ENCODE measurements at places on chromosomes 2 and 18. TPM values are rescaled to one million over a fixed set of nuclear protein-coding genes. Genes with fewer than 3 reads are reported as not detected.

The ASB18 gene
- not detected for total RNA-seq

DNA sequence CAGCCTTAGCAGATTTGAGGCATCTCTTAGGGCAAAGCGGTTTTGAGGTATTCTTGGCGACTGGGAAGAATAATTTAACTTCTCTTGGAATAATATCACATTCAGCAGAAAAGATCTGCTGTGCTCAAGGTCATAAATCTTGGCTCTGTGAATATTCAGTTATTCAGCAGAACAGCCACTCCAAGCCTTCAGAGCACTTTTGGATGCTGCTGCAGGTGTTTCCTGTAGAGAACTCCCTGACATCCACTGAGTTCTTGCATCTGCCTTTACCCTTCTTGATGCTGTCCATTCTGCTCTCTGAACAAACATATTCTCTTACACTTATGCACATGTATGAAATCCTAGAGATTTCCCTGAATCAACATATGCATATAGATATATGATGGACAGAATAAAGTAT lies 390.3 kb downstream of the NRXN1 start:
- no peak for DNase-seq

The GPR39 gene
- 0.28 TPM for total RNA-seq

The STK11IP gene
- total RNA-seq, result 8.4 TPM

The OXER1 gene
- 0.83 TPM for total RNA-seq

The CNTNAP5 gene
- total RNA-seq, result 1.5 TPM

GRCh38 chr2:96965781-96966514 lies 20.4 kb downstream of the FAM178B start:
- no peak for DNase-seq

The ALPG gene
- total RNA-seq, result not detected

- no peak for DNase-seq
Measured at GRCh38 chr2:101688261-101688660, 9.2 kb upstream of the MAP4K4 start.

DNA sequence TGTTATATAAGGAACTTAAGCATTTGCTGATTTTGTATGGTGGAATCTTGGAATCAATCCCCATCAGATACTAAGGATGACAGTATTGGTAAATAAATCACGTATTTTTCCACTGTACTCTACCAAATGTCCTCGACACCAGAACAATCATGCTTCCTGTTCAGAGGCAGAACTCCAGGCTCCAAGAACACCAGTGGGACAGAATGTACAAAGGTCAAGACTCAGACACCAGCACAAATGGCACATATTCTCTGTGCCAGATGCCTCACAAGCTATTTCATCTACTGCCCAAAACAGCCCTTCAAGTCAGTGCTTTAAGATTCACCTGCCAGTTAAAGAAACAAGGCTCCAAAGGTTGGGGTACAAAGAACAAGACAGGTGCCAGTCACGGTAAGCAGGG lies 420.5 kb downstream of the STK39 start:
- no peak for DNase-seq

DNA sequence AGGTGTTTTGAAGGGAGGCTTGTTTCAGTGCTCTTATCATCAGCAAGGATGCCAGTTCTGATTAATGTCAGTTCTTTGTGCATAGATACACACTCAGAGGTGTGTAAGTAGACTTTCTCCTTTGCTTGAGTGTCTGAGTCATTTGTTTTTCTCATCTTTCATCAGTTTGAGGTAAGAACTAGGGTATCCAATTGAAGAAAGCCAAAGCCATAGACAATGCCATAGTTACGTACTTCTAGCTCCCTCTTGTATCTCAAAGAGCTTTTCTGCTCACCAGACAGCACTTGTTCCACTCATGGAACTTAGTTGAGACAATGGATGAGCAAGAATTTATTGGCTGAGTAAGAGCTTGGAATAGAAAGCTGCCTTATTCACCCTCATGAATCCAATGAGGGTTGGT lies 520.1 kb downstream of the PIK3C3 start:
- no peak for DNase-seq

GRCh38 chr2:160561551-160562295 lies 68.1 kb upstream of the RBMS1 start:
- no peak for DNase-seq

DNA sequence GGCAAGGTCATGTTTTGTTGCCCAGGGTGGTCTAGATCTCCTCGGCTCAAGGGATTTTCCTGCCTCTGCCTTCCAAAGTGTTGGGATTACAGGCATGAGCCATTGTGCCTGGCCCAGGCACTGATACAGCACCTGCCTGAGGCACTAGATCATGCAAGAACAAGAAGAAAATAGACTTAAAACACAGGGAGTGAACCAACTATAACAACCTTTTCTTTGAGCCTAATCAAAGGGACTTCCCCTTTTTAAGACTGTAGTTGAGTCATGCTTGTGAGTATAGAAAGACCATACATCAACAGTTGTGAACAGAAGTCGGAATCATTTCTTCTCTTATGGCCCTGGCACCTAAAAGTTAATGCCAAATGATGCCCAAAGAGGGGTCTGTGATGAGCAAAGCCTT lies 47.9 kb upstream of the MAPRE2 start:
- no peak for DNase-seq

The LBX2 gene
- not detected for total RNA-seq

DNA sequence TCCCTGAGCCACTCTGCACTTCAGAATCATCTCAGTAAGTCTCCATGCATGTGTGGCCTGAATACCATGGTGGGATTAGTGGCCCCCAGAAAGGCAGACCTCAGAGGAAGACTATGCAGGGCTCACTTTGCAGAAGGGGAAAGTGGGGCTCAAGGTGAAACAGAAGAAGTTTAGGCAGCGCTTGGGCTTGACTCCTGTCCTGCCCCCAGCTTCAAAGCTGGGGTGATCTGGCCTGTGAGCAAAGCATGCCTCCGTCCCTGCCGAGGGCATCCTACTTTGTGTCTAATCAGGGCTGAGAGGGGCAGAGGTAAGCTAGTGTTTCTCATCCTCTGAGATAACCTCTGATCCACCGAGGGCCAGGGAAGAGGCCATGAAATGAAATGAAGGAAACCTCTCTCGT lies 7.9 kb downstream of the CAPN13 start:
- DNase-seq, result no peak

The IL1F10 gene
- not detected for total RNA-seq

- no peak for DNase-seq
Measured at GRCh38 chr2:54979321-54980044, 70.8 kb downstream of the RTN4 start.

GRCh38 chr2:238202326-238203093 lies 985 bp downstream of the ILKAP start:
- no peak for DNase-seq

The ARHGAP28 gene
- total RNA-seq, result 8.9 TPM

GRCh38 chr18:30440351-30440750 lies 602.2 kb downstream of the DSC3 start:
- DNase-seq, result no peak

DNA sequence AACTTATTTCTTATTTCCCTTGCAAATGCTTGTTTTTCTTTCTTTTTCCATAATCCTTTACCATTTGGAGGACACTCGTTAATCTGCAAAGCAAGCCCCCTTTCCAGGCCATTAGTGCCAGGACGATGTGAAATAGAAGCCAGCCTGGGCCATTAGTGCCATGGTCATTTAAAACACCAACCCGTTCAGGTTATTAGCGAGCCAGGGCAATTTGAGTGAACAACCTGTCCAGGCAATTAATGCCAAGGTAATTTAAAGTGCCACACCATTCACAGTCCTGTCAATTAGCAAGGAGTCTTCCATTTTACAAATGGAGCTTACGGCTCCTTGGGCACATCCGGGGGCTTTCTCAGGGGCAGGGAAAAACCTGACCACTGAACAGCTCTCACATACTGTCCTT lies 370.6 kb downstream of the HRH4 start:
- no peak for DNase-seq

The KCNJ3 gene
- 0.14 TPM for total RNA-seq

DNA sequence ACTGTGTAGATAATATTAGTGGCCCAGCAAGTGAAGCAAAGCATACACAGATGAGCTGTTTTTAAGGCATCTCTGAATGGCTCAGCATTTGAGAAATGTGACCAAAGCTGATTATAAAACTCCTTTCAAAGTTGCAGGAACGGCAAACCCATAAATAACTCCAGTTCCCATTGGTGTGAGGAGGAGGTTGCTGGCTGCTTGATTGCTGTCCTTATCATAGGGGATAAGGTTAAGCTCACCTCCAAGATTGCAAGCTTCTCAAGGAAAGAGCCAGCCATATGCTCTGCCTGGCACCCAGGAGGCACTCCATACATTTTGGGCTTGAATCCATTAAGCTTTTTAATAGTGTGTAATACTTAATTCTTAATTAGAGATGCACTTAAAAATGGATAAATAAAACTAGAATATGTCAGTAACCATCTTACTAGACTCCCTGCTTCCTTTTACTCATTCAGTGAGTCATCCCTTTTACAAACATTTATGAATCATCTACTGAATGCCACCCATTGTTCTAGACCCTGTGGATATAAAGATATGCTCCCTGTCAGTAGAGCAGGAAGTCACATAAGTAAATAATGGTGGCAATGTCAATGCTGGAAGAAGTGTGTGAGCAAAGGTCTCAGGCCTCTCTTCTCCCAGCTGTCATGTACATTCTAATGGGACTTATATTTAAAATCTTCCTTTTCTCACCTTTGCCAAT lies 99.3 kb downstream of the SPATS2L start:
- DNase-seq, result no peak

The RIT2 gene
- 1.8 TPM for total RNA-seq

The ASPRV1 gene
- 1.1 TPM for total RNA-seq

- no peak for DNase-seq
Measured at GRCh38 chr2:202023198-202023903, 10.3 kb upstream of the FZD7 start.

DNA sequence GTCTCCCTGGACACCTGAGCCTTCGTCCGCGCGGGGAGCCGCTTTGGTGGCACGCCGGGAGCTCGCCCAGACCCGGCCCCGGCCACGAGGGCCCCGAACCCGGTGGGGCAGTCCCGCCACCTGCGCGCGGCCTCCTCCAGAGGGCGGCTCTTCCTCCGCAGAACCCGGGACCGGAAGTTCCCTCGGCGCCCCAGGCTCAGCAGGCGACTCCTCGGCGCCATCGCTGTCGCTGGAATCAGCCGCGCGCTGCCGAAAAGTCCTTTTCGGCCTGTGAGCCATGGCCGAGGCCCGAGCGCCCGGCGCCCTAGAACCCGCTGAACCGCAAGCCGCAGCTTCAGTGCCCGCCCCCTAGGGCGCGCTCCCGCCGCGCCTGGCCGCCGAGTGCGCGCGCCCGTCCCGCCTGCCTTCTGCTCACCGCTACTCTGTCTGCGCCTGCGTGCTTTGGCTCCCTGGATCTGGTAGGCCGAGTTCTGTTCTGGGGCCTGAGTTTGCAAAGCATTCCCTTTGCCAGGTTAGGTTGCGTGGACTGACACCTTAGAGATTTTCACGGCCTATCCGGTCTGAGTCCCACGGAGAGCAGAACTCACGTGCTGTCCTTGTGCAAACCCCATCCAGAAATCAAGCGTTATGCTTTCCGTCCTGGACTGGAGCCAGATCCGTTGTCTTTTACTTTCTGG lies at the start of gene GCFC2:
TSS of gene GCFC2 (minus strand) at position 339 of the 677 bp plus-strand sequence. CDS start at position 279, 60 bp downstream.
- peak; percentile 93 for DNase-seq

DNA sequence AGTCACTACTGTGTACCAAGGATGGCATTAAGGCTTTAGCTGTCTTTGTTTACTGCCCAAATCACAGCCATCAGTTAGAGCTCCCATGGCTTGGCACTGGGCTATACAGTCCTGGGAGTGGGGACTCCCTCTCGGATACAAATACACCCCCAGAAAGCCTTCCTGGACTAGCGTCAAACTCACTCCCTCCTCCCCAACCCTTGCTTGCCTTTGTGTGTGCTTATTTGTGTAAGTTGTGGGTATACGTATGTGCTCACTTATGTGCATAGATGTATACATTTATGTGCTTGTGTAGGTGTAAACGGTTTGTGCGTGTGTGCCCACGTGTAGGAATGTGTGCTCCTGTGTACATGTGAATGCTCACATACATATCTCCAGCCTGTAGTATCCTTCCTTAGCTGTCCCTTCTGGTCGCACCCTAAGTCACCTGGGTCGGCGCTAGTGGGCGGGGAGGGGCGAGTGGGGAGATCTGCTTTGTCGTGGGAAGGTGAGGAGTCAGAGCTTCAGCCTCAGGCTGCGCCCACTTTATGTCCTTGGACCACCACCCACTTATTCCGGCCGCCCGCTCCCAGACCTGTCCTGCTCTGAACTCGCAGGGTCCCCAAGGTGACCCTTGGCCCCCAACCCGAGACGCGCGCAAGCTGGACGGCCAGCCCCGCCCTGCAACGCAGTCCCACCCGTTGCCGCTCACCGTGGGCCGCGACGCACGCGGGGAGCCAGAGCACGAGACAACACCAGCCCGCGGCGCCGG lies 461 bp downstream of the PRADC1 start:
- DNase-seq, result peak; percentile 72

- no peak for DNase-seq
Measured at GRCh38 chr2:58484221-58484620, 243.1 kb upstream of the FANCL start.

GRCh38 chr2:120317916-120318315 lies 28.0 kb upstream of the INHBB start:
- DNase-seq, result no peak

DNA sequence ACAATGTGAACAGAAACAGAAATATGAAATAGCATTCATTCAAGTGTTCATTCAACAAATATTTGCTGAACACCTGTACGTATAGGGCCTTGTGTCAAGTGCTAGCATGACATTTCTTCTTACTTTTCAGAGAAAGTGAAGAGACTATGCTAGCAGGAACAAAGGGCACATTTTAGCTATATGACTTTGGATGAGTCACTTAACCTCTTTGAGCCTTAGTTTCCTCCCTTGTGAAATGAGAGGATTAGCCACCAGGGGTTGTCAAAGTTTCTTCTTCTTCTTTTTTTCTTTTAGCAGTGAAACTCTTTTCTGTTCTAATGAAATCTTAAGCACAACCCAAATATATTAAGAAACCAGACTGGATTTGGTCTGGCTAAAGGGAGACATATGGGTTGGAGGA lies 53.1 kb downstream of the FIGN start:
- DNase-seq, result no peak

The AKAIN1 gene
- not detected for total RNA-seq

DNA sequence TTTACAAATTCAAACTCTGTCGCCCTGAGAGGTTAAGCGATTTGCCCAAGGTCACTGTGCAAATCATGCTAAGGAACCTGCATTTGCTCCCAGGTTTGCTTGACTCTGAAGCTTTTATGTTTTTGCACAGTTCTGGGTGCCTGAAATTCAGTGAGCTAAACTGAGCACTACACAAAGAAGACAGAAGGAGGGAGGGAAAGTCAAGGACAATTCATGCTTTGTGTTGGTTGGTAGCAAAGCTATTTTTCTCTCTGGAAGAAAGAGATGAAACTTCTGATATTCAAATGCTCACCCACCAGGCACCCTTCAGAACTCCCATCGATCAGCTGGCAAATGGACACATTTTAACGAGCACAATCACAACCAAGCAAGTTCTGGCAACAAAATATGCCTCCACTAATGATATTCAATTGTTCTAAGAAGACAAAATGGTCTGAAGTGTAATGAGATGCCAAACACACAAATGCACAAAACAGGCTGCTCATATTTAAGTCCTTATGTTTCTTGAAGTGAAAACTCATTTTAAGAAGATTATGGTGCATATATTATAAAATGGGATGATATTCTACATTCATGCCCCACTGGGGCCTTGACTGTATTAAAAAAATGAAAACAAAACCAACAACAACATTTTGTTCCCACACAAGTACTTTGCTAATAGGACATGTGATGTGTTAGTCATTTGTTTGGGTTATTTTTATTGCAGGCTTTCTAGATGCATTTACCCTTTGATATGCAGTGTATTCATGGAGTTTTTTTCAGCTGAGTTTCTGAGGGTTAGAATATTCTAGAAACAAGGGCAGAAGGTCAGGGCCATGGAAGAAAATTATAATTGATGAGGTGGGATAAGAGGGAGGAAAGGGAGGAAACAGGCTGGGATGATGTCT lies 445.6 kb upstream of the CELF4 start:
- DNase-seq, result no peak

Measured in sigmoid colon (tissue), 7 donors.